Breast epithelium (tissue), 4 donors: ENCODE measurements at places on chromosomes 13 and 19. TPM values are rescaled to one million over a fixed set of nuclear protein-coding genes. Genes with fewer than 3 reads are reported as not detected.

SELENOV gene
- not detected for total RNA-seq

DNA sequence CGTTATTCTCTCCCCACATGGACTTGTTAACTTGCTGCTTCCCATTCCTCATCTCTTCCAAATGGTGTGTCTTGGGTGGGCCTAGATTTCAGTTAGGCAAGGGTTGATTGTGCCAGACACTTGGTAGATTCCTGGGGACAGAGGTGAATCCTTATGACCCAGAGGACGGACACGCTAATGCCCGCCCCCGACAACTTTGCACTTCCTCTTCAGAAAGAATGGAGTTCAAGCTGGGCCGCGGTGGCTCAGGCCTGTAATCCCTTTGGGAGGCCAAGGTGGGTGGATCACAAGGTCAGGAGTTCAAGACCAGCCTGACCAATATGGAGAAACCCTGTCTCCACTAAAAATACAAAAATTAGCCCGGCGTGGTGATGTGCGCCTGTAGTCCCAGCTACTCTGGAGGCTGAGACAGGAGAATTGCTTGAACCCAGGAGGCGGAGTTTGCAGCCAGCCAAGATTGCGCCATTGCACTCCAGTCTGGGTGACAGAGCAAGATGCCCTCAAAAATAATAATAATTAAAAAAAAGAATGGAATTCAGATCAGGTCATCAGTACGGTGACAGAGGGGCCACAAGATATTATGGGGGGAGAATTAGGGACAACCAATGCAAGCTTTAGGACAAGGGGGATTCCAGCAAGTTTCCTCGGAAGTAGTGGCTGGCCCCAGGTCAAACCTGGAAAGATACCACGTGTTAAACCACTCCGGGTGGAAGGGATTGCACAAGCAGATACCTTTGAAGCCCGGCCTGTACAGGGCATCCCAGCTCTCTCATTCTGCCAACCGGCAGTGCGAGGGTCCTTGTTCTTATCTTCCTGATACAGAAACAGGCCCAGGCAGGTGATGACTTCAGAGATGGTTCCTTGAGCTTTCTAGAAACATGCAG lies 2.7 kb downstream of the MYO9B start:
- DNase-seq = no peak
- H3K27ac ChIP-seq = no peak overlapping the region
- H3K4me1 ChIP-seq = peaks cover 19% of the 10 kb centered on the region
- H3K27me3 ChIP-seq = no peaks in the 10 kb centered on the region

ZNF177 gene
- 2.9 TPM for total RNA-seq

- H3K4me1 ChIP-seq = no peaks in the 10 kb centered on the region
- DNase-seq = no peak
- H3K4me3 ChIP-seq = no peak overlapping the region
- H3K27ac ChIP-seq = no peak overlapping the region
- H3K27me3 ChIP-seq = no peaks in the 10 kb centered on the region
These were observed 101.5 kb upstream of the FNDC3A start for GRCh38 chr13:48874165-48874564.

DNA sequence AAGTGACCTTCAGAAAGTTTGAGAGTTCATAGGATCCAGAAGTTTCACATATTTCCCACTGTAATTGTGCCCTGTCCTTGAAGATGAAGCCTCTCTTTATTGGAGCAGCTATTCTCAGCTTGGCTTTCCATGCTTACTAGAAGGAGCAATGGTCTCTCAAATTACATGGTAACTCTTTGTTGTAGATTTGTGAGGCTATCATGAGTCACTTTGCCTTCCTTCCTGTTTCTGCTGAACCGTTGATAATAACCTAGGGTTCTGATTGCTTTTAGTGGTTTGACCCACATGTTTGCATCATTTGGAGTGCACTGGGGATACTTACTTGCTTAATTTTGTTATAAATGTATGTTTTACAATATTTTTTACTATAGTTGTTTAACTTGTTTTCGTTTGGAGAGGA lies 772.9 kb upstream of the SLITRK6 start:
- no peak overlapping the region for H3K4me3 ChIP-seq
- H3K27me3 ChIP-seq = no peaks in the 10 kb centered on the region
- H3K36me3 ChIP-seq = no peaks in the 10 kb centered on the region

CYP2S1 gene
- 0.80 TPM for total RNA-seq

DNA sequence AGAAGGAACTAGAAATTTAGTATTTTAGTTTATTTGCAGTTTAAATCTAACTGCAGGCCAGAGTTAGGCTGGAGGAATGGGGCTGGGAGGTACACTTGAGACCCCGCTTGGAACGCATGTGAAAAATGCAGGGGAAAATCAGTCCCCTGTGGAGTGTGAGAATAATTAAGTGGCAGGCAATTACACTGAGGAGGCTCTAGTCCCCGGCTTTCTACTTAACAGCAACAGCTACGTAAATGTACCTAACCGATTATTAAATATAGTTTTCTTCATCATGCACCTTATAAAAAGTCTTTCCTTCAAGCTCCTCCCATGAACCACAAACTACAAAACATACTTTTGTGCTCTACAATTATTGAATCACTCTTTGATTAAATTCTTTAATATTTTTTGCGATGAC lies 804 bp downstream of the ZNF708 start:
- H3K36me3 ChIP-seq = no peaks in the 10 kb centered on the region
- H3K27ac ChIP-seq = peak overlapping the region; percentile 94
- peak overlapping the region; percentile 80 for H3K4me3 ChIP-seq
- no peaks in the 10 kb centered on the region for H3K27me3 ChIP-seq
- H3K4me1 ChIP-seq = peaks cover 5% of the 10 kb centered on the region
- DNase-seq = no peak

GRCh38 chr19:45496349-45496953 lies 396 bp downstream of the RTN2 start:
- H3K27me3 ChIP-seq = peaks cover 7% of the 10 kb centered on the region
- peak overlapping the region; percentile 76 for H3K4me3 ChIP-seq
- no peak for DNase-seq
- H3K27ac ChIP-seq = no peak overlapping the region
